NT2/D1 (cell line): ENCODE measurements at places on chromosomes 6 and 20.

- no peak for DNase-seq
Measured at GRCh38 chr20:47724396-47724795, 60.9 kb downstream of the SULF2 start.

- DNase-seq: no peak
Measured at GRCh38 chr20:31857861-31858759, 12.2 kb downstream of the DUSP15 start.

DNA sequence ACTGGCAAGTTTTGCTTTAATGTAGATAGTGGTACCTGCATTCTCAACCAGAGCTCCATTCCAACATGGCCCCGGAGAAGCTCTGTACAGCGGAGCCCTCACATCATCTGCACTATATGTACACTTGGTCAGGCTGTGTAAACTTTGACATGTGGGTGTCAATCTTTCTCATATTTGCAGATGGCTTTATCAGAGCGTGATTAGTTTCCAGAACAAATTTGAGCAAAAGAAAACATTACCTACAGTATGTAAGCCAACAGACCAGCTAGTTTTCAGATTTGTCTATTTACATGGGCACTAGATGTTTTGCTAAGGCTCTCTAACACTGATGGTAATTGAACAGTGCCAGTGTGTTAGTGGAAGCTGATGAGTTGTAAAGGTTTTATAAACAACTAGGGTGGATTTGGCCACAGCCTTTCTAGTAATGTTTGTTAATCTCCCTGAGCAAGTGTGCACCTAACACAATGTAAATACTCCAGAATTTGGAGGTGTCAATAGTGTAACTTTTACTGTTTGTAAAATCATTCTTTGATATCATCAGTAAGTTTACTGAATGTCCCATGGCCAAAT is 131.8 kb downstream of the FOXA2 start:
- no peak for DNase-seq

GRCh38 chr6:47179286-47179685 is 130.4 kb downstream of the TNFRSF21 start:
- no peak for DNase-seq

- DNase-seq: no peak
Measured at GRCh38 chr20:61169874-61170273, 82.2 kb upstream of the CDH4 start.

DNA sequence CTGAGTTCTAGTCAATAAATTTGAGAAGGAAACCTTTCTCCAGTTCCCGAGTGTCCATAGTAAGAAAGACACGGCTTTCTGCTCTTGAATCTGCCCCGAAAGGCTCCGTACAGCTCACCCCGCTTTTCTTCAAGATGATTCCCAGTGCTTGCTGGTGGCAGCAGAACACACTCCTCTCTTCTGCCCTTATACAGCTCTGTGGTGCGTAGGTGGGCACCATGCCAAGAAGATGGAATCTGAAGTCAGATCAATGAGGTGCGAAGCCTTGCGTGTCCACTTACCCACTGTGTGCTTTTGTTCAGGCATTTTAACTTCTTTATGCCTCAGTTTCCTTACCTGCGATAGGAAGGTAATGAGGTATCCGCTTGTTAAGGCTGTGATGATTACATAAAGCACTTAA is 142.2 kb downstream of the WDR27 start:
- no peak for DNase-seq

GRCh38 chr20:62390317-62391164 is 3.6 kb downstream of the RPS21 start:
- no peak for DNase-seq

- DNase-seq: no peak
Measured at GRCh38 chr6:166620478-166621113, 6.5 kb downstream of the RPS6KA2 start.

GRCh38 chr20:39282619-39283092 is 320.5 kb downstream of the DHX35 start:
- peak; percentile 78 for DNase-seq

GRCh38 chr6:159682295-159682694 is 10.7 kb downstream of the SOD2 start:
- DNase-seq: no peak

DNA sequence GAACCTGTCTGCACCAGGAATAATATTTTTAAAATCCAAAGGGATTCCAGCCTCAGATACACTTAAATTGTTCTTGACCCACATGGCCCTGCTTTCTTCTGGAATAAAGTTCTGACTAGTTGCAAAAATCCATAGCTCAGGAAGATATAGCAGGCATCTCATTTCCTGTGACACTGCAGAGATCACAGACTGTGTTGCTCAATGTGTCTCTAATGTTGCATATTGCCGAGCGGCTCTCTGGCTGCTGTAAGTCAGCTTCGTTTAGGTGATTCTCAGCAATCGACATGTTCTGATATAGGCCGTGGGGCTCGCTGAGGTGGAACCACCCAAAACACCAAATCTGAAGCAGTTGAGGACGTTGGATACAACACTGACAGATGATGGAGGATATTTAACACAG is 498.3 kb upstream of the AGPAT4 start:
- no peak for DNase-seq

- DNase-seq: no peak
Measured at GRCh38 chr6:130969791-130970491, 93.1 kb downstream of the EPB41L2 start.

DNA sequence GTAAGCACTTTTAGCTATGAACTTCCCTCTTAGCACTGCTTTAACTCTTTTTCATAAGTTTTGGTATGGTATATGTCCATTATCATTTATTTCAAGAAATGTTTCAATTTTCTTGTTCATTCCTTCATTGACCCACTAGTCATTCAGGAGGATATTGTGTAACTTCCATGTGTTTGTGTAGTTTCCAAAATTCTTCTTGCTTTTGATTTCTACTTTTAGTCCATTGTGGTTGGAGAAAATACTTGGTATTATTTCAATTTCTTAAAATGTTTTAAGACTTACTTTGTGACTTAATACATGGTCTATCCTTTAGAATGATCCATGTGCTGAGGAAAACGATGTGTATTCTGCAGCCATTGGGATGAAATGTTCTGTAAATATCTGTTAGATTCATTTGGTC is 176.5 kb downstream of the CENPW start:
- DNase-seq: no peak

GRCh38 chr6:136438441-136438840 is 111.8 kb downstream of the MAP7 start:
- DNase-seq: no peak

GRCh38 chr20:17888044-17888443 is 80.5 kb downstream of the SNX5 start:
- no peak for DNase-seq

GRCh38 chr6:20033697-20034407 is 178.4 kb downstream of the MBOAT1 start:
- DNase-seq: no peak

DNA sequence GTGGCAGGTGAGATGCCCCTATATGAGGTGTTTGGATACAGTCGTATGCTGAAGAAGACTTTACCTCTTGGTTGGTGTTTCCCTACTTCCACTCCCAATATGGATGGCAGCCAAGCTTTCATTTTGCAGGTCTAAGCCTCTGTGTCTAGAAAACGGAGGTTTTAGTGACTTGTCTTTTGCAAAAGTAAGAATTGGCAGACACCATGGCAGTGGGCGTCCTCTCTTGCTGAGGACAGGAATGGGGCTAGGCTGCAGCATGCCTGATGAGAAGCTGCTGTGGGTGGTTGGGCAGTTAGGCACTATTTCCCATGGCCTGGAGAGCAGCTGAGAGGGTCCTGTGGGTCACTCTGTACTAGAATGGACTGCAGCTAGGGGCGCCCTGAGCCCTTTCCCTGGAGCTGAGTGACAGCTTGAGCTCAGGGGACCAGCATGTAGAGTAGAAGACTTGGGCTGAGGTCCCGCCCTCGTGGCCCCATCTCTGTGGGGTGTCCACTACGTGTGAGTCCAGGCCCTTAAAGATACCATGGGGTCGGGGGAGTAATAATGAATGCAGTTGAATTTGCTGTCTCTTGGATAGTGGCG is 127.4 kb downstream of the CDH26 start:
- no peak for DNase-seq

GRCh38 chr6:164897523-164898235 is 411.7 kb downstream of the C6orf118 start:
- DNase-seq: no peak

GRCh38 chr6:328136-328670 is 35.9 kb downstream of the DUSP22 start:
- no peak for DNase-seq

DNA sequence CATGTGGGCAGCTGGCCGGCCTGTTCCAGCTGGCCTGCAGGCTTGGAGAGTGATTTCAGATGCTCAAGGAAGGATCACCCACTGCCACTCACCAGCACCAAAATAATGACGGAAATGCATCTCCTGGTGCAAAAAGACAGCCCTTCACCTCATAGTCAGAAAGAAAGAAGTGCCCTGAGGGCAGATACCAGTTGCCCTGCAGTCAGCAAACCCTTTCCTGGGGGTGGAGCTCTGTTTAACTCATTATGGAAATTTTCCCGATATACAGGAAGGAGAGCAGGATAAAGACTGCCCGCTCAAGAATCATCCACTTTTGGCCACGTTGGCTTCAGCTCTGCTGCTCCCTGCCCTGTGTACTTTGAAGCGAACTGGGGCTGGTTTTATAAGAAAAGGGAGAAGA is 127.9 kb downstream of the GRM4 start:
- no peak for DNase-seq

DNA sequence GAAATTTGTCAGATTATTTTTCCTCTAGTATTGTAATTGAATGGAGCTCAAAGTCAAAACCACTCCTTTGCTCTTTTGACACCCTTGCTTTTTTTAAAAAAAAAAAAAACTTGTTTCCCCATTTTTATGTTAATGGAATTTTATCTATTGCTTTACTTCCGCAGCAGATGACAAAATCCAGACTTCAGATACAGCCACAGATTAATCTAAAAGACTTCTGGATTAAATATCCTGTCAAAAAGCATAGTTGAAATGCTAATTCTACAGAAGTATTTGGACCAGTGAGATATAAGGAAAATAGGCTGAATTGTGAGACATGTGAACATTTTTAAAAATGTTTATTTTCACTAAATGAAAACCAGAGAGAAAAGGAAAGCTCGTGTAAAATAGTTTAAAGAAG is 341.4 kb downstream of the BMP2 start:
- DNase-seq: no peak

- DNase-seq: no peak
Measured at GRCh38 chr6:77433888-77434287, 29.4 kb downstream of the HTR1B start.

- no peak for DNase-seq
Measured at GRCh38 chr20:9454791-9455190, 59.6 kb upstream of the LAMP5 start.

DNA sequence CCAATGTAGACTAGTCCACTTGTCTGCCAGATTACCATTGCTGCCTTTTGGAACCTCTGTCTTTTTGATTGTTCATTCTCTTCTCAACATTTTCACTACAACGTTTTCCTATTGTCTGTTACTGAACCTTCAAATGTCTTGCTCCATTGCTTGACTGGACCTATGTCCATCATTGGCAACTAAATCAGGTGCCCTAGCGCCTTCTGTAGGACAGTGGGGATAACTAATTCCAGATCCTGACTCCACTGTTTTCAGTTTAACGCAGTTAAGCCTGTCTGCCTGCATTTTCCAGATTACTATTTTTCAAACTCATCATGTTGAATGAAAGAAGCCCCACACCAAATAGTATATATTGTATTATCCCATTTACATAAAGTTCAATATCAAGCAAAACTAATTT is 433.6 kb downstream of the RNF144B start:
- DNase-seq: no peak

DNA sequence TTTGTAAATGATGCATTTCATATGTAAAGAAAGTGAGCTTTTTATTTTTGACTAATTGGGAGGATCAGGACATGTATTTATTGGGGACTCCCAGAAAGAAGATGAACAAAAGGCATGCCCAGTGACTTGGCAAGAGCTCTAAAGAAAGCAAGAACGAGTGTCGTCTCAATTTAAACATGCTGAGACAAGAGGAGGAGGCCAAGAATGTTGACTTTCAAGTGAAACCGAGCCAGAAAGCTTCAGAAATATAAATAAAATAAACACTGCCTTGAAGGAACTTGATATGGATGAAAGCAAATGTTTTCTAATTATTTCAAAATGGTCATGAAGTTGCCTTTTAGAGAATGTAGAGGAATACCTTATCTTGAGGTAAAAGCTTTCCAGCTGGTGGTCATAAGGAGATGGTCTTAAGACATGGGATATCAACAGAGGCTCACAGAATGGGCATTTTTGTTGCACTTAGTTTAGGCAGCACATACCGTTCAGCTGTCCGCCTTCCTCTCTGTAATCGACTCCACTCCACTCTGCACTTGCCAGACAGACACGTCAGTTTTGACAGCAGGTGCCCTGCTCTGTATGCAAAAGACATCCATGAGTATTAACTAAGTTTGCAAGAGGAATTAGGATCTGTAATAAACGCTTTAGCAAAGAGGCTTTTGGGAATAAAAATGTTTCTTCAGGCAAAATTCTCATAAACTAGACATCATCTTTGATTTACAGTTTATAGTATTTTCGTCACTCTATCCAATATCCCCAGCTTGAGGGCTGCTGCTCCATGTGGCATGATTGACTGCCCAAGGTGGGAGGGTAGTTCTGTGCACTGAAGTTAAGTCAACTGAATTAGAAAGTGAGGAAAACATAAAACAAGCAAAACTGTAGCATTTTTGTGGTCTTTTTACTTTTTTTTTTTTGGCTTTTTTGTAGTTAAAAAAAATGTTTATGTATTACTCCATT is 613.1 kb downstream of the PKHD1 start:
- DNase-seq: no peak

- DNase-seq: no peak
Measured at GRCh38 chr6:37558168-37558567, 58.5 kb upstream of the CCDC167 start.

GRCh38 chr6:146190581-146190980 is 161.7 kb downstream of the GRM1 start:
- DNase-seq: no peak

GRCh38 chr6:13711733-13712598 is at the start of gene RANBP9:
Gene RANBP9, minus strand, starts transcription at chr6:13711835. Its CDS starts 330 bp downstream, at chr6:13711505.
- DNase-seq: peak; percentile 70

DNA sequence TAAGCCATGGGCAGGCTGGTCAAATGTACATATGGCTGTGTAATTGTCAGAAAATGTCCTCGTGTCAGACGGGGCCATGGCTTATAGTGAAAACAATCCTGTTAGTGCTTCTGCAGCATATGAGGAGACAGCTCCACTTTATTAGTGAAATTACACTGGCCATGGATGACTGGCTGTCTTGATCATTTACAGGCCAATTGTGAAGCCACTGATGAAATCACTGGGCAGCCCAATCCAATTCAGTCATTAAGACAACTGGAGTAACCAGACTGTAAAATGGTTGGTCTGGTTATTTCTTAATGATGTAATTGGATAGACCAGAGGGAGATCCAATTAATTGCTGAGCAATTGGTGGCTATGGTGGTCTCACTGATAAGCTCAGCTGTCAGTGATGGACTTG is 749.5 kb downstream of the KIF16B start:
- DNase-seq: no peak

- no peak for DNase-seq
Measured at GRCh38 chr6:105199711-105200110, 19.9 kb upstream of the POPDC3 start.

DNA sequence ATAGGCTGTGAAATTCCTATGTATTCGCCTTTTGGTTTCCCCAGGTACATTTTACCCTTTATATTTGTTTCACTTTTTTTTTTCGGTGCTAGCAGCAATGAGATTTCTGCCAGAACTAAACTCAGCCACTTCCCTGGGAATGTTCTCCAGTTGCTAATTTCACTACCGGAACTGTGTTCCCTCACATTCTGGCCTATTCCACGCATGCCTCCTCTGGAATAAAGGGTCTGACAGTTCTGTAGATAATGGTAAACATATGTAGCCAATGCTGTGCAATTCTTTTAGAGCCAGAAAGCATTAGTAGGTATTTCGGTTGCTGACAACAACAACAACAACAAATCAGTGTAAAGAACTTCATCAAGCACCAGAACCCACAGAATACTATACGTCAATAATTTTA is 96.1 kb upstream of the TBX18 start:
- DNase-seq: no peak
